ENCODE measurements at places on chromosomes 1 and 21.
A peak's percentile ranks its signal among the peaks of the same experiment; 100 is the strongest.

GRCh38 chr1:198967566-198967965 is 328.7 kb downstream of the PTPRC start:
- no peak for DNase-seq

DNA sequence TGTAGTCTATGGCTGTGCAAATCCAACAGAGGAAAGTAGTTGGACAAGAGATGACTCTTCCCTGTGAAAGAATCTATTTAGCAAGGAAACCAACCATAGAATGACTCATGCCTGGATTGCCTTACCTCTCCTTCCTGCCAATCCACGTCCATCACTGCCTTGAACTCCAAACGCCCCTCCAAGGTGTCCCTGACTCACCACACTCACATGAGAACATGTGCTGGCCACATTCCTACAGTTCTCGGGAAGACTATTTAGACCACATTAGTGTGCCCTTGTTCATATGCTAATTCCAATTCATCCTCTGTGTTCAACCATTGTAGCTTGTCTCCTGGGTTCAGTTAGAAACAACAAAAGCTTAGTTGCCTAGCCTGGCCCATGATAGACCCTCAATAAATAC is 157.3 kb downstream of the SLC30A10 start:
- DNase-seq: peak; percentile 50

DNA sequence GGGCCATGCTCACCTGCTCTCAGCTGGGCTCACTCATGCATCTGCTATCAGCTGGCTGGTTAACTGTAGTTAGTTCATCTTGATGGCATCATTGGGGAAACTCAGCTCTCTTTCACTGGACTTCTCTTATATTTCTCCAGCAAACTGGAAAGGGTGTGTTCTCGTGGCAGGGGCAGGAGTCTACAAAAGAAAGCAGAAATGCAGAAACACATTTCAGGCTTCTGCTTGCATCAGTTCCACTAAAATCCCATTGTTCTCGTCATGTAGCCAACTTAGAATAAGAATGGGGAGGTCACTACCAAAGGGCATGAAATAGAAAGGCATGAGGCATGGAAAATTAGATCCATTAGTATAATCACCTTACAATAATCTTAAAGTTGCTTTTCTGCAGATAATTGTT is 207.3 kb downstream of the NRIP1 start:
- DNase-seq: no peak

DNA sequence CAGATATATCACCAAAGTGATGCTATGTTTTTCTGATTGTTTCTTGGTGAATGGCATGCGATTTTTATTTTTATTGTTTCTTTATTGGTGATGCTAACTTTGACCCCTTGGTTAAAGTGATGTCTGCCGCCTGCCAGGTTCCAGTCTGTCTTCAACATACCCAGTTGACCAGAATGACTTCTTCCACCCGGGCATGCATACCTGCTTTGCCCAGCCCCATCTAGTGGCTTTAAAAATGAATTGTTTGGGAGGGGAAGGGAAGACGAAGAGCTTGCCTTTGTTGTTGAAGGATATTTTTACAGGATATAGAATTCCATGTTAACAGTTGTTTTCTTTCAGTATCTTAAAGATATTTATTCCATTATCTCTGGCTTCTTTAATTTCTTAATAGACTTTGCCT is 65.1 kb downstream of the ATG4C start:
- DNase-seq: no peak

DNA sequence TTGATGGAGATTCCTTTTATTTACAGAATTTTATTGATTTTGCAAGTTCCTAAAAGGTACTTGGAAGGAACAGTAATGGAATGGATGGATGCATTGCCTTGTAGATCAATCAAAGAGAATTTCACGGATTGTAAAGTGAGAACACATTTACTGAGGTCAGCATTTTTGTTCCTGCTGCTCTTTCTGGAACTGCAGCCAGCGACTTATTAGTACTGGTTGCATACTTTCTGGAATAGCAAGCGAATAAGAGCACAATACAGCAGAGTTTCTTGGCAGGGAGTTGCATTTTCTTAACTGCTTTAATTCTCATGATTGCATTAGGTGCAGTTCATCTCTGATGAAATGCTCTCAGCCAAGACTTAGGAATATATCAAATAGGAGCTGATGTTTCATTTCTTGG is 106.1 kb upstream of the CHODL start:
- no peak for DNase-seq

DNA sequence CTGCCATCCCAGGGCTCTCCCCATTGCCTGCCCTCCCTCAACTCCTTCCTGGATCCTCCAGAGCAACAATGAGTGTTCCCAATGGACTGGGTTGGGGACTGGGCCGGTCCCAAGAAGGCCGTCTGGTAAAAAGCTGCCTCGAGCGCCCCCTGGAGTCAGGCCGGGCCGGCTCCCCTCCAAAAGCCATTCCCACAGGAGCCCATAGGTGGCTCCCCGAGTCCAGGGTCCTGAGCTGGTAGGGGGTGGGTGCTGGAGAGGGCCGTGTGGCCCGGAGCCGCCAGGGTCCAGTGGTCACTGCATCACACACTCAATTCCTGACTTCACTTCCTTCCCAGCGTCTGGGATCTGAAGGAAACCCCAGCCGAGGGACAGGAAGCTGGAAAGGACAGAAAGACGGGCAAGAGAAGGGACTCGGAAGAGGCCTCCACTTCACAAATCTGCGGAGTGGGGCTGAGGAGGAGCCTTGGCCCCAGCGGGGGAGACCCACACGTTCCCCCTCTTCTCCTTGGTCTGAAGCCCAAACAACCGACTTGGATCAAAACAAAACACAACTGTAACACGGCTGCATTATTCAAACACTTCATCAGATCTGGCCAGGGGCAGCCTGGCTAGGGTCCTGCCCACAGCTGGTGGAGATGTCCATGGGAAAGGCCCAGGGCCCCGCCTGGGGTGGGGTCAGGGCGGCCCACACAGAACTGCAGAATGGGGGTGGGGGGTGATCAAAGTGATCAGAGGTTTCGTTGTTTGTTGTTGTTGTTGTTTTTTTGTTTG is 10.9 kb upstream of the ALDH4A1 start:
- peak; percentile 51 for DNase-seq

DNA sequence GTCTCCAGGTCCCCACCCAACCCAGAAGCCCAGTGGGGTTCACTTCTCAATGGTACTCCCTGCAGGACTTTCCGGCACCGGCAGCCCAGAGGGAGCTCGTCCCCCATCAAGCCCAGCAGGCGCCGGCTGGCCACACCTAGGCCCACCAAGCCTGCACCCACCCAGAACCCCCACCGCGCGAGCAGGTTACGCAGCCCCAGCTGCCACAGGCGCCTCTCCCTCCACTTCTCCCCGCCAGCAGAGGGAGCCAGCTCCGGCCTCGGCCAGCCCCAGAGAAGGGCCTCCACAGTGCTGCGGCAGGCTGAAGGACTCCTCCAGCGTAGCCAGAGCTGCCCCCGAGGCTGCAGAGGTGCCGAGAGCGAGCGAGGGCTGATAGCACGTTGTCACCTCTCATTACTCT is 722.3 kb downstream of the PLA2G4A start:
- DNase-seq: no peak

GRCh38 chr1:178241057-178241456 is 147.2 kb downstream of the RASAL2 start:
- DNase-seq: no peak

DNA sequence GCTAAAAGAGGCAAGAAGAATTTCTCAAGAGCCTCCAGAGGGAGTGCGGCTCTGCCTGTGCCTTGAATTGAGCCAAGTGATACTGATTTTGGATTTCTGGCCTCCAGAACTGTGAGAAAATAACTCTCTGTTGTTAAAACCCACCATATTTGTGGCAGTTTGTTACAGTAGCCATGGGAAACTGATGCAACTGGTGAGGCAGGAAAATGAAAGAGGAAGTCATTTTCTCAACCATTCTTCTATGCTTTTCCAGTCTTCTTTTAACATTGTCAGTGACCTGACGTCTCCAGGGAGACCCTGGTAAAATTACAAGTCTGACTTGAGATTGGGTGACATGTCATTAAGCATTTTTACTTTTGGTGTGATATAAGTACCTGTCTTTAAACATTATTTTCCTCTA is 5.8 kb downstream of the OR6P1 start:
- DNase-seq: no peak

DNA sequence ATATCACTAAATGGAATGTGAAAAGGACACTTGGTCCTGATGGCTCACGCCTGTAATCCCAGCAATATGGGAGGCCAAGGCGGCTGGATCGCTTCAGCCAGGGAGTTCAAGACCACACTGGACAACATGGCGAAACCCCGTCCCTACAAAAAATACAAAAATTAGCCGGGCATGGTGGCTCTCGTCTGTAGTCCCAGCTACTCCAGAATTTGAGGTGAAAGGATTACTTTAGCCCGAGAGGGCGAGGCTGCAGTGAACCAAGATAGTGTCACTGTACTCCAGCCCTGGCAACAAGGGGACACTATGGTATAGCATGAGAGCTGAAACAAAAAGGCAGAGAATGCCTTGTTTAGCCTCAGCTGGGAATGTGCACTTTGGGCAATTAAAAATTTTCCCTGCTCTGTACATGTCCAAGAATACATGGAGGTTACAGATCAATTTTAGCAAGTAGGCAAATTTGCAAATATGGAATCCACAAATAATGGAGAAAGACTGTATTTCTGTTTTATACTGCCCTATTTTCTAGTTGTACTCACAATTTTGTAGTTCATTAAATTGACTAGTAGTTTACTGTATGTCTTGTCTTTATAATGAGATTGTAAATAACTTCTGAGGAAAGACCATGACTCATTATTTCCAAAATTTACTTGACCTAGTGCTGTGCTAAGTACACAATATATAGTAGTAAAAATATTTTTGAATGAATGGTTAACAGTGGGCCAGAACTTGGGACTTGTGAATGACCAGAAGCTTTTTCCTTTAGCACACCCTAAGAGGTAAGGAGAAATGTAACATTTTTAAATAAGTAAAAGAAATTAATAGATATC is 2.0 kb upstream of the ANGEL2 start:
- DNase-seq: no peak

- DNase-seq: no peak
Observed at GRCh38 chr1:115140442-115141144, 51.3 kb upstream of the TSPAN2 start.

DNA sequence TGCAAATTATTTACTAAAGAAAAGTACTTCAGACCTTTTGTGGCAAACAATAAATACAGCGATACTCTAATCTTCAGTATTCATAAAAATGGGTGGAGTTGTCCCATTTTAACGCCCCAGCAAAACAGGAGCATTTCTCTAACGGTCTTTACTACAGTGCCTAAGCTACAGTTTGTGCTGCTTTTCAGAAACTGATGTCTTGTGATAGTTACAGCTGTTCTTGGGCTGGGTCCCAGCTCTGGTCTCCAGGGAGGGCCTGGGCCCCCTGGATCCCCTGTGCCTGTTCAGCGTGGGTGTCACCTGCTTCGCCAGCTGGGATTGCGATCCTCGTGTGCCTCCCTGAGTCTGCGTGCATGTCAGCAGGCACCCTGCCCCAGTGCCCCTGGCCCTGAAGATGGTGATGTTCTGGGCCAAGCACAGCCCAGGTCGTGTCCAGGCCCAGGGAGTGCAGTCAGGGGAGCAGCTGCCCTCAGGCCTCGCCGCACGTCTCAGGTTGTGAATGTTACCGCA is 64.0 kb upstream of the DIP2A start:
- DNase-seq: no peak

DNA sequence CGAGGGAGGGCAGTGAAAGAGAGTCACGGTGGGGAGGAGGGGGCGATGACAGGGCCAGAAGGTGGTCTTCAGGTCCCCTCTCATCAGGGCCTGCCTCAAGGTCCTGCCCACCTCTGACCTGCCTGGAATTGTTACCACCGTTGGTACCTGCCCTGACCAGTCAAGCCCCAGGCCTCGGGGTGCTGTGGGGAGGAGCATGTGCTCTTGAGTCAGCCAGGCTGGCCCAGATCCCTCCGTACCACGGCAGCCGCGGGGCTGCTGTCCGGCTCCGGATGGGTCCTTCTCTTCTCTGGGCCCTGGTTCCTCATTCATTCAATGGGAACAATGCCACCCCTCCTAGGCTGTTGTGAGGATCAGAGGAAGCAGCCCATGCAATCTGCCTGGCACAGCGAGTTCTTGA is 22.0 kb downstream of the SERINC2 start:
- DNase-seq: no peak

DNA sequence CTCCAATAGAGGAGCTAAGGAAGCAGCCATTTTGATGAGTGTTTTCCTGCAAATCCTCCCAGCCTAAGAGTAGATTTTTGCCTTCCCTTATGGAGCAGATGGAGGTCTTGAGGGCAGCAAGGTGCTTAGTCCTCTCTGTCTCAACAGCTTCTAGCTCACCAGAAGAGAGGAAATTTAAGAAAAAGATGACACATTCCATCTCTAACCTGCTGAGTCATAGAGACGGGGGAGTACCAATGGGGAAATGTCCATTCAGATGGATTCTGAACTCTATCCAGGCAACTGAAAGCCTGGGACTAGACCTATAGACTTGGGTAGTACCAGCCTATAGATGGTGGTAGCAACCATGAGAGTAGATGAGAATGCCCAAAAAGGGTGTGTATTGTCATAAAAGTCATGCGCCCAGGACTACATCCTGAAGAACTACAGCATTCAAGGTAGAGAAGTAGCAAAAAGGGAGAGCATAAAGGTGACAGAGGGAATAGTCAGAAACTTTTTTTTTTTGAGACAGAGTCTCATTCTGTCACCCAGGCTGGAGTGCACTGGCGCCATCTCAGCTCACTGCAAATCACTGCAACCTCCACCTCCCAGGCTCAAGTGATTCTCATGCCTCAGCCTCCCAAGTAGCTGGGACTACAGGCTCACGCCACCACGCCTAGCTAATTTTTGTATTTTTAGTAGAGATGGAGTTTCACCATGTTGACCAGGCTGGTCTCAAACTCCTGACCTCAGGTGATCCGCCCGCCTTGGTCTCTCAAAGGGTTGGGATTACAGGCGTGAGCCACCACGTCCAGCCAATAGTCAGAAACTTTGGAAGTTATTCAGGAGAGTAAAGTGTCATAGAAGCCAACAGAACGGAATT is 10.7 kb upstream of the ELOA start:
- DNase-seq: no peak

DNA sequence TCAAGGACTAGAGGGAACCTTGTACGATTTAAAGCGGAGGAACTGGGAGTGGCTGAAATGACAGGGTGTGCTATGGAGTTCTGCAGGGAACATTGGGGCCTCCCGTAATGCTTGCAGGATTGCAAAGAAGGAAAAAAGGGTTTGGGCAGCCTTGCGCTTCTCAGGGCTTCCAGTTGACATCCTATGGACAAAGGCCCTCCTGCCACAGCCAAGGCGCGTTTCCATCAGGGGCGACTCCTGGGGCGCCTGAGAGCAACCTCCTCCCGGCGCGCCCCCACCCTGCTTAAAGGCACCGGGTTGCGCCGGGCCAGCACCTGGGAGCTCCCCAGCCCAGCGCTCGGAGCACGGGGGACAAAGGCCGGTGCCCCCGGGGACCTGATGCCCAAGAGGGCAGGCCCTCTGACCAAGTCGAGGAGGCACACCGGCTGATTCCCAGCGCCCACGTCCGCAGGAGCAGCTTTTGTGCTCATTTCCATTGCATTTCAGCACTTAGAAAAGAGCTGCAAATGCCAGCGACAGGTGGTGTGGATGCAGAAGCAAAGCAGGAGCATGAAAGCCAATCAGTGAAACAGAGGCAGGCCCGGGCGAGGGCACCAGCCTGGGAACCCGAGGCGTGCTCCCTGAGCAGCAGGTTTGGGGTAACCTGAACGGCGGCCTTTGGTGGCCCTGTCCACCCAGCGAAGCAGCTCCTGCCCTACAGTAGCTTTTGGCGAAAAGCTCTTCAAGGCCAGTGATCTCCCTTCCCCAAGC is 17.6 kb upstream of the RNF187 start:
- DNase-seq: no peak

GRCh38 chr21:40618191-40618973 is 228.6 kb downstream of the DSCAM start:
- DNase-seq: no peak

Measured in smooth muscle cell of the brain vasculature (primary cell).